ENCODE measurements at places on chromosomes 2 and 18.

DNA sequence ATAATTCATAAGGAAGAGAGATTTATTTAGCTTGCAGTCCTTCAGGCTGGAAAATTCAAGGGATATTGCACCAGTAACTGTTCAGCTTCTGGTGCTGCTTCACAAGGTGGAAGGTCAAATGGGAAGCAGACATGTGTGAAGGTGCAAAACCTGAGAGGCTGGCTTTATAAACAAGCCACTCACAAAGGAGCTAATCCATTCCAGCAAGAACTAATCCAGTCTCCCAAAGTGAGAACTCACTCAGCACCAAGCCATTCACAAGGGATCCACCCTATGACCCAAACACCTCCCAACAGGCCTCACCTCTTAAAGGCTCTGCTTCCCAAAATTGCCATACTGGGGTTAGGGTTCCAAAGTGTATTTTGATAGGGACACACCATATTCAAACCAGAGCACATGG, 1018.4 kb upstream of the ACVR2A start:
- H3K27ac ChIP-seq: no peak overlapping the region
- no peaks in the 10 kb centered on the region for H3K27me3 ChIP-seq
- no peaks in the 10 kb centered on the region for H3K4me1 ChIP-seq
- no peak for DNase-seq

- H3K27ac ChIP-seq: no peak overlapping the region
- H3K27me3 ChIP-seq: no peaks in the 10 kb centered on the region
These were observed 128.1 kb upstream of the AGAP1 start for GRCh38 chr2:235365743-235366142.

DNA sequence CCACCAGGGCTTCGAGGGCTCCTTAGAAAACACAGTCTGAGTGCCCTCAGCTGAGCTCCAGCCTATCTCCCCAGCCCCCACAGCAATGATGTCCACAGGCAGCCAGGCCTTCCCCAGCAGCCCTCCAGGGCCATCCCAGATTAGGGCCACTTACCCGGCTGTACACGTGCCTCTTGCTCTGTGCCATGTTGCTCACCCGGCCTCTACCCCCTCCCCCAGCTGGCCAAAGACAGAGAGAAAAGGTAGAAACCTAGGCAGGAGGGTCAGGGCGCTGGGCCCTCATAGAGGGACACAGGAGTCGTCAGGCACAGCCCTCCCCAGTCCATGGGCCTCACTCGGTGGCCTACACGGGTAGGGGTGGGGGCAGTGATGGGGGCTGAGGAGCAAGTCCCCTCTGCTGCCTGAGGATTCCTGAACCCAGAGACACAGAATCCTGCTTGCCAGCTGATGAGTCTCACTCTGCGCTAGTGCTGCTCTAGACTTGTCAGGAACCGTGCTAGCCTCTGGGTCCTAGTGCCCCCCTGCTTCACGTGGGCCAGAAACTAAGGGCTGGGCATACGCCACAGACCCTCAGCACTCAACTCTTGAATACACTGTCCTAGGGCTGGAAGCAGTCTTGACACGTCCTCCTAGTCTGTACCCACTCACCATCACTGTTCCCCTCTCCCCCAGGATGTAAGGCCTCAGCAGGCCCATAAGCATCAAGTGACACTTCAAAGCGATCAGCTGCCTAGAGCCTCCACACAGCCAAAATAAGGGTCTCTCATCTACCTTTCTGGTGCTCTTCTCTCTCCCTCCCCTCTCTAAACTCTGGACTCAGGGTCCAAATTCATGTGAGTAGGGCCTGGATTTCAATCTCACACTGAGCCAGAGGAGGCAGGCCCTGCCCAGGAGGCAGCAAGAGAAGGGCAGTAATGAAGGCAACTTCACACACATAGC, at the start of gene DCTN1:
TSS of gene DCTN1 (minus strand) at position 461 of the 939 bp plus-strand sequence. CDS start at position 187, 274 bp downstream.
- no peaks in the 10 kb centered on the region for H3K27me3 ChIP-seq
- no peaks in the 10 kb centered on the region for H3K36me3 ChIP-seq
- H3K4me1 ChIP-seq: no peaks in the 10 kb centered on the region
- DNase-seq: no peak
- H3K4me3 ChIP-seq: peak within 1 kb of the TSS; percentile 49

- no peak overlapping the region for H3K27ac ChIP-seq
- no peak for DNase-seq
- H3K4me1 ChIP-seq: peaks cover 15% of the 10 kb centered on the region
- H3K4me3 ChIP-seq: no peak overlapping the region
These were observed 176.8 kb upstream of the ALKAL2 start for GRCh38 chr2:464562-465309.

Data from tibial nerve (tissue), 4 donors.